ENCODE measurements at places on chromosomes 7 and 10.

DNA sequence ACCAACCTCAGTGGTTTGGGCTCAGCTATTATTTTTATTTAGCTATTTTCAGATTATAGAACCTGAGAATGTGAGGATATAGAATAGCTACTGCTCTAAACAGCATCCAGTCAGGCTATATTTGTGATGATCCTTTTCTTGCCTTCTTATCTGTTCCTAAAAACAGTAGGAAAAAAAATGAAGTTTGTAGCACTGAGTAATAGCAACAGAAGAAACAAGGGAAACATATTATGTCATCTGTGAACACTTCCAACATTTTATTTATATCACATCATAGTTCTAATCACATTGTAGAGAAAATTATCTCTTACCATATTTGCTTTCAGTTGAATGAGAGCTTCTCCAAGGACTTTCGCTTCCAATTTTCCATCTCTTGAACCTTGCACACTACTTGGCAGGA is 229.6 kb upstream of the PTPRZ1 start:
- DNase-seq = no peak

DNA sequence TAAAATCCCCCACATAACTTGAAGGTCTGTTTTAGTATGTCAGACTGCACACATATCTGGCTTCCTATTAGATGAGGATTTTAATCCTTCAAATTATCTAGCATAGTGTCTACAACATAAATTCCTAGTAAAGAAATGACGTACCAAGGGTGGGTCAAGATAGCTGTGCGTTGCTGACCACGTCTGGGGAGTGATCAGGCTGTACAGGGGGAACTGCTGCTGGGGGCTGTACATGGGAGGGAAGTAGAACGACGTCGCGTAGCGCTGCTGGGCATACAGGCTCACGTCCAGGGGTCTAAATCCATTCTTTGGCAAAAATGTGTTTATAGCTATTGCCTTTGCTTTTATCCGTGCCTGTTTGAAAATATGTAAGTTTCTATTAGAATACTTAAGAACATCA is 102.3 kb downstream of the LARP4B start:
- no peak for DNase-seq

DNA sequence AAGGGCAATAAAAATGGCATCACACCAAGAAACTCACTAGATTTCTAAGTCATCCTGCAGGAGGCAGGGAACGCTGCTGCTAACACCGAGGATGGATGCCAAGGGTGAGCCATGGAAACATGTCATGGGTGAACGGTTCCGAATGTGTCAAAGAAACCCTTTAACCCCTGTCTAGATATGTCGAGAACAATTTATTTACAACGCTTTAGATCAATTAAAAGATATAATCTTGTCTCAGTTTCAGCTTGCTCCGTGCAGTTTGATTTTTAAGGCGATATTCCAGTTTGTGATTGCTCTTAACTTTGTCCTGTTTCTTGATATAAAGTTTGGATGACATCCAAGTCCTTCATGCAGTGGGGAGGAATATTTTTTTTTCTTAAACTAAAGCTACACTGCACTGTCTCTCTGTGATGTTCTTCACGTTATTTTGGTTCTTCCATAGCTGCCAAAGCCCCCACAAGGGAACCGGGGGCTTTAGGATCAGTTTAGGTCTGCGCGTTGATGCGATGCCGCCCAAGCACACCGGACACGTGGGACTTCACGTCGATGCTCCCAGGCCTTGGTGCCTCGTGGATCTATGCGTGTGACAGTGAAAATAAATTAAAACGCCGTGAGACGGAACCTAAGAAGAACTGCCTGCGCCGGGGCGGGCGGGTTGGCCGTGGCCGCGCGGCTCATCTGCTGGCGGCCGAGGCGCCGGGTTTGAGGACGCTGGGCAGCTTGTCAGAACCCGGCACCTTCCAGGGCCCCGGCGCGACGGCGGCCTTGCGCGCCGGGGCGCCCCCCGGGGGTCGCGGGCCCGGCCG is 220.3 kb downstream of the PHTF2 start:
- peak; percentile 16 for DNase-seq

- DNase-seq = no peak
These were observed 2.8 kb upstream of the AHCYL2 start for GRCh38 chr7:129222064-129222463.

DNA sequence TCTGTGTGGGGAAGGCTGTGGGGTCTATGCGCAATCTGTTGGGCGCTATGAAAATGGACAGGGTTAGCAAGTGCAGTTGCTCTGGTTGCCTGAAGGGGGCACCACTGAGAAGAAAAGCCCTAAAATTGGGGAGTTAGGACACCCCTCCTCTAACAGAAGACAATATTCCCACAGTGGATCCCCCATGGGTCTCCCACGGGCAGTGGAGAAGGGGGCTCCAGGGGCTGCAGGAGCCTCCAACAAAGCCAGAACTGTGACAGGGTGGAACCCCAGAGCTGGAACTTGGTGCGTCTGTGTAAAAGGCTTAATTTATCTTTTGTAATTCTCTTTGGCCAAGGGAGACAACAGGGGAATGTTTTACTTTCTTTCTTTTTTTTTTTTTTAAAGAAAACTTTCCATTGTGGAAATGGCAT is 12.5 kb upstream of the COL13A1 start:
- no peak for DNase-seq

- DNase-seq = no peak
These were observed 1.5 kb downstream of the BCAP29 start for GRCh38 chr7:107581387-107582013.

DNA sequence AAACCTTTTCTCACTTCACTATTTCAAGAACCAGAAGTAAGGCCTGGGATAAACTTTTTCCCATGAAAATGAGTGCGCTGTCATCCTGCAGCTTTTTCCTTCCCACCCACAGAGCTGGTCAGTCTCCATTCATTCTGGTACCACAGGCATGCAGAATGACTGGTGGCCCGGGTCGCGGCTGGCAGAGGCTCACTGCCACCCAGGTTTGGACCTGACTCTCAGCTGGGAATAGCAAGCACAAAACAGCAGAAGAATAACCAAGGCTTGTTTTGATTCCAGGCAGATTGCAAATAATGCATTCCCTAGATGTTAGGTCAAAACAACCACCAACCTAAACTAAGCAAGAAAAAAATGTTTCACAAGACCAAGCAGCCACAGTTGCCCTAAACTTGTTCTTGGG is 190.5 kb upstream of the NRP1 start:
- no peak for DNase-seq

DNA sequence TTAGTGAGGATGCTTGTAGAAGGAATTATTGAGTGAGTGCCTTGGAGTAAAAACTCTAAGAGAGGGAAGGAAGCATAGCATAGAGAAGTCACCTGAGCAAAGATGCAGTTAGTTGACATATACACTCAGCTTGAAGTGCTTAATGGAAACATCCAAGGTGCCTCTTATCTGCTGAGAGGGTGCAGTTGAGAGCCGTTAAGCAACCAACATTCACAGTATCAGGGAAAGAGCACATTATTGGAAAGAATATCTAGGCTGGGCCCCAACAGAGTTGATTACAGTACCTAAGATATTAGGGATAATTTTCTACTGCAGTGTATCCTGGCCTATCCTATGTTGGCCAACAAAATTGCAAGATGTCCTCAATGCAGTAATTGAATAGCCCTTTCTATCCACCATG is 302.0 kb downstream of the ETV1 start:
- no peak for DNase-seq

GRCh38 chr7:3430588-3430987 is 129.5 kb downstream of the SDK1 start:
- DNase-seq = no peak

DNA sequence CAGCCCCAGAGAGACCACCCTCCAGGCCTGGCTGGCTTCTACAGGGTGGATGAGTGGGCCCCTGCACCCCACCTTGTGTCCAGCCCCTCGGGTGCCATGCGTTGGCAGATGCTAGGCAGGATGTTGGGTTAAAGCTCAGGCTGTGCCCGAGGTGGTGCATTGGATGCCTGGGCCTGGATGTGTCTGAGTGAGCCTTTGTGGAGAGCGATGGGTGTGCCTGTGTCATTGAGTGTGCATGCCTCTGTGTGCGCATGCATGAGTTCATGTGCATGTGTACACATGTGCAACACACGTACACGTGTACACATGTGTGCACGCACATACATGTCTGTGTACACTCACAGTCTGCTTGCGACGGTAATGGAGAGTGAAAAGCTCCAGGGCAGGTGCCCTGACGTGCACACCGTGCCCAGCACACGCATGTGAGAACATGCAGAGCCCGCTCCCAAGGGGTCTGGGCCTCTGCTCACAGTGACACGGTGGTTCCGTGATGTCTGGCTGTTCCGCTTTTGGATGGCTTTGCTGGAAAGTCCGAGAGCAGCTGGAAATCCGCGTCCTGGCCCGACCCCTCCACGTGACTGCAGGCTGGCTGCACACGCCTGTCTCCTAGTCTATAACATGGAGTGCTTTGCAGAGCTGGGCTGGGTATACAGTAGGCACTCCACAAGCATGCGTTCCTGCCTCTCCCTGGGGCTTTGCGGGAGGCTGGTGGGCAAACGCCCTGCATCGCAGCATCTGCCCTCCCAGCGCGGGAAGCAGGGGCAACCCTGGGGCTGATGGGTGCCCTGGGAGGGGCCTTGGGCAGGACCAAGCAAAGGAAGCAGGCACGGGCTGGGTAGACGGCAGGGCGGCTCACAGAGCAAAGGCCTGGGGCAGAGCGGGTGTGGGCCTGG is 36.9 kb downstream of the ELFN1 start:
- no peak for DNase-seq

GRCh38 chr10:132321726-132322125 is 10.3 kb upstream of the LRRC27 start:
- DNase-seq = no peak

- DNase-seq = no peak
These were observed 123.6 kb upstream of the PPP2R2D start for GRCh38 chr10:131777162-131777561.

- DNase-seq = peak; percentile 44
These were observed 860 bp downstream of the ZEB1 start for GRCh38 chr10:31319602-31320549.

GRCh38 chr7:105209870-105210269 is 178.9 kb downstream of the SRPK2 start:
- no peak for DNase-seq

GRCh38 chr7:139743967-139744767 is 33.6 kb downstream of the HIPK2 start:
- DNase-seq = no peak

GRCh38 chr10:128498746-128499145 is 372.5 kb upstream of the MKI67 start:
- DNase-seq = no peak

GRCh38 chr7:44735403-44736165 is 13.1 kb upstream of the ZMIZ2 start:
- no peak for DNase-seq

DNA sequence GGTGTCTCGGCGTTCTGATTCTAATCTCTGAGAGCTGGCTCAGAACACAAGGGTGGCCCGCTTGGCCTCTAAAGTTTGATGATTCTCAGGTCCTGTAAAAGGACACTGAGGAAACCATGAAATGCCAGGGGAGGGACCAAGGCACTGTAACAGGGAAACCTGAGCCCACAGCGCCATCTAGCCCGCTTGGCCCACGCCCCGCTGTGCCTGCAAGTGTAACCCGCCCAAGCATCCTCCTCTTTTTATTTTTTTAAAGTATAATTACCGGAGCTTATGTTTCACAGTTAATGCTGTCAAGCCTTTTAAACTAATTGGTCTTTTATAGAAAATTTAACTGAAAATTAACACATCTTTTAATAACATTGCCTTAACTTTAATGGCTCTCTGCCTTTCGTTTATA is 734.7 kb downstream of the KCNMA1 start:
- DNase-seq = no peak

GRCh38 chr7:82172017-82172416 is 271.6 kb downstream of the CACNA2D1 start:
- DNase-seq = no peak

GRCh38 chr10:10803278-10803677 is 214.4 kb upstream of the CELF2 start:
- no peak for DNase-seq

DNA sequence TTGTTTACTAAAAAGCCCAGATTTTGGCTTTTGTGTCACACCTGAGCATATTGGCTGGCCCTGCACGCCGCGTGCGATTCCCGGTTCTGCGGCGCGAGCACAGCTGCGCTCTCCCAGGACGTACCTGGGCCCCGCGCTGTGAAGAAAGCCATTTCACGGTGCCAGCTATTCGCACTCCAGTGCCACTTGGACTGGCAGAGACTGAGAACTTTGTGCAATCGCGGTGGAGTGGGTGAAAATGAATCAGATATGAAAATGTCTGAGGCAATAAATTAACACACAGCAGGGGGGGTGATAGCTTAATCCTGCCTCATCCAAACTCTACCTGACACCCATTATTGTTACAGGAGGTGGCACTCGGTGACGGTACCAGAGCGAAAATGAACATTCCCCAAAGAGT is 330.1 kb upstream of the MGMT start:
- DNase-seq = no peak

DNA sequence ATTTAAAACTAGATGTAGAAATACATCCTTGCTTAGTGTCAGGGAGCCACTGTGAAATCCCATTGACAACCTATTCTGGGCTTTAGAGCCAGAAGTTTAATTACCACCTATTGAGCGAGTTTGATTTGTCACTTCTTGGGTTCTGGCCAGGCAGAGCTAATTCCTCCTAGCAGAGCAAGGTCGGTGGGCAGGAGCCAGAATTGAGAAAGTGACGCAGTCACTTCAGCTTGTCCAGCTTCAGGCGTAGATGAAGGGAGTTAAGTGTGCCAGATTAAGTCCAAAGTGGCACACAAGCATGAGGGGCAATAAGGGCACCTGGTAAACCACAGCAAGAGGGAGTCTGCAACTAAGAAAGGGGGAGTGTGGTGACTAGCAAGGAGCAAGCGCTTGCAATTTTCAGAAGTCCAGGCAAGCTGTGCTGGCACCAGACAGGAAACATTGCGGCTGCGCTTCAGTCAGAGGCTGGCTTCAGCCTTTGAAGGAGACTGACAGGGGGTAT is 119.4 kb downstream of the ST7 start:
- no peak for DNase-seq

DNA sequence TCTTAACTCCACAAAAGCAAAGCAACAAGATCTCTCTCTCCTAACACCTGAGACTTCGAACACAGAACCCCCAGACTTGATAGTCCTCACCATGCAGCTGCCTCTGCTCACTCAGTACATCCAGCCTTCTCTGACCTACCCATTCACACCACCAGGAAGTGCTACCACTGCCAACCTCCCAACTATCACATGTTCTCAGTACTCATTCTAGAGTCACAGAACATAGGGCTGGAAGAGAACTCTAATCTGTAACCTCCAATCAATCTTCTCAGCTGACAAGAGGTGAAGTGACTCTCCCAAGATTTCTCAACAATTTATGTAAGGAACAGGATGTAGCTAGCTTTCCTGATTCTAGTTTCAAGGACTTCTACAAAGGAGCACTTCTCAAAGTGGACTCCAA is 3.8 kb downstream of the NUDCD3 start:
- no peak for DNase-seq

DNA sequence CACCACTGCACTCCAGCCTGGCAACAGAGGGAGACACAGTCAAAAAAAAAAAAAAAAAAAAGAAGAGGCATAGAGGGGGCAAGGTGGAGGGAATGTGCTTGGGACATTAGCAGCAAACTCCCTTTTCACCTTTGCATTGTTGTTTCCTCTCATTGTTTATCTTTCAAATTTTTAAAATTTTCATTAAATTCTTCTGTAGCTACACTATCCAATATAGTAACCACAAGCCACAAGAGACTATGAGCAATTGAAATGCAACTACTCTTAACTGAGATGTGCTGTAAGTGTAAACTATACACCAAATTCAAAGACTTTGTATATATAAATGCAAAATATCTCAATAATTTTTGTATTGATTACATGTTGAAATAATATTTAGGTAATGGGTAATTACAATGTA is 43.4 kb downstream of the EBLN1 start:
- DNase-seq = no peak
